ENCODE measurements at places on chromosomes 6 and 20. TPM values are rescaled to one million over a fixed set of nuclear protein-coding genes. Genes with fewer than 3 reads are reported as not detected.

DNA sequence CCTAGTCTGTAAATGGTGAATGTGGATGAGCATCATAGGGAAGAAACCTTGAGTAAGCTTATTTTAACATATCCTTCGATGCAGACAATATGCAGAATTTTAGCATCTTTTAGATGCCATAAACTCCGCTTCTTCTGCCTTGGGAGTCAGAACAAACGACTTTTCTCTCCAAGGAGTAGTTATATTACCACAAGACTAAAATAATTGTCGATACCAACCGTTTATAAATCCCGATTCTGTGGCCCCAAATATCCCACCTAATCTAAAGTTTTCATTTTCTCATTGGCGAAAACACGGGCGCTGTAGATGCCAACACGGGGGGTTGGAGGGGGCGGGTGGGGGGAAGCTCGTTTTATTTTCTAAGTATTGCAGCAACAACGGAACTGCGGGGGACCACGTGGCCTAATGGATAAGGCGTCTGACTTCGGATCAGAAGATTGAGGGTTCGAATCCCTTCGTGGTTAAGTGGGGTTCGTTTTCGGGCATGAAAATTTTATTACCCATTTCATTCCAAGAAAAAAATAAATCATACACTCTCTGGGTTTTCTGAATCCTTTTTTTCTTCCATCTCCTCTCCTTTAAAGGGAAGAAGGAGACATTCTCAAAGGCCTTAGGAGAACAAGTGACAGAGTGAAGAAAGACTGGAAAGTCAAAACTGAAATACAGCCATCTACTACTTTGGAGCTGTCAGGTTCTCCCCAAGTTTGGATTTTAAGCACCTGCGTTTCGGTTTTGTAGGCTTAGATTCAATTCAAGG lies 65.5 kb upstream of the BTN3A2 start:
- no peak for DNase-seq
- no peaks in the 10 kb centered on the region for H3K36me3 ChIP-seq
- H3K4me1 ChIP-seq, result no peaks in the 10 kb centered on the region
- no peaks in the 10 kb centered on the region for H3K27me3 ChIP-seq

- peak overlapping the region; percentile 93 for H3K27ac ChIP-seq
- peak; percentile 84 for DNase-seq
- peak overlapping the region; percentile 94 for H3K4me3 ChIP-seq
- no peaks in the 10 kb centered on the region for H3K4me1 ChIP-seq
- H3K27me3 ChIP-seq, result no peaks in the 10 kb centered on the region
These were observed 46.2 kb upstream of the ZNF184 start for GRCh38 chr6:27518881-27519795.

The GSTA4 gene
- 20.3 TPM for total RNA-seq

The NOL7 gene
- 47.4 TPM for total RNA-seq

The PNPLA1 gene
- total RNA-seq, result not detected

Data from aorta (tissue), 5 donors.